ENCODE measurements at places on chromosomes 5 and 9.

DNA sequence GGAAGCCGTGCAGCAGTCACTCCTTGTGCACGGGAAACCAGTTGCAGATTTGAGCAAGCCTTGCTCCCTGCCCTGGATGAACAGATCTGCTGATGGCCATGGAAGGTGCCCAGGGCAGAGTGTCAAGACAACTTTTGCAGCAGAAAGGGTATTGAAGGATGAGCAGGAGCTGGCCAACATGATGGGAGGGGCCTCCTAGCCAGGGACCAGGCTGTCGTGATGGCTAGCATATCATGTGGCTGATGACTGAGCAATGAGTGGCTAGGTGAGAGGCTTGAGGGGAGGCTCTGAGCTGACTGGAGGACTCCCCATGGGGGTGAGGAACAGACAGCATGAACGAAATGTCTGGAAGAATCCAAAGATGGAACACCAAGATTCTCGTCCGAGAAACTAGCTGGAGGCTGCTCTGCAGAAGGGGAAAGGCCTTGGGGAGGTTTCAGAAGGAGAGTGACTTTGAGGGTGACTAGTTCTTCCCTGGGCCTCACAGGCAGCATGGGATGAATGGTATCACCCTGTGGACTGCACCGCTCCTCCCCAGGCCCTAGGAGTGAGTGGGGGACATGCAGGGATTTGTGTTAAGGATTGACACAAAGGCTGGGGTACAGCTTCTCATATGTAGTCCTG, 18.5 kb downstream of the PPARGC1B start:
- no peak for DNase-seq

- no peak for DNase-seq
Measured at GRCh38 chr9:125663127-125663526, 43.9 kb downstream of the MAPKAP1 start.

DNA sequence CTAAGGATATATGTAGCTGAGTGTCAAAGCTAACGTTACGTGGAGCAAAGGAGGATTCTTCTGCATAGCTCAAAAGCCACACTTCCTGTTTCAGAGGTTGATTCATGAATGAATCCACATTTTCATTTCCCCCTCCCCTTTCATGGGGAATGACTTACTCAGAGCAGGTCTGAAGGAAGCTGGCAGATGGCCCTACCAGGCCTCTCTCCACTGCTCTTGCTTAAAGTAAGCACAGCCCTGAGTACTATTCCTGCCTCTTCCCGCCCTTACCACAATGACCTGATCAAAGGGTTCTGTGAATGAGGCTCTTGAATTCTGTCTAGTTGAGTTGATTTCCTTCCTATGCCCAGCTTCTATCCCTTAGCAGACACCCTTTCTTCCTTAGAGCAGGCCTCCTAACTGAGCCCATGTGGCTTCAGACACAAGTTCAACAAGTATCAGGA, 6.3 kb downstream of the IGIP start:
- DNase-seq: no peak

DNA sequence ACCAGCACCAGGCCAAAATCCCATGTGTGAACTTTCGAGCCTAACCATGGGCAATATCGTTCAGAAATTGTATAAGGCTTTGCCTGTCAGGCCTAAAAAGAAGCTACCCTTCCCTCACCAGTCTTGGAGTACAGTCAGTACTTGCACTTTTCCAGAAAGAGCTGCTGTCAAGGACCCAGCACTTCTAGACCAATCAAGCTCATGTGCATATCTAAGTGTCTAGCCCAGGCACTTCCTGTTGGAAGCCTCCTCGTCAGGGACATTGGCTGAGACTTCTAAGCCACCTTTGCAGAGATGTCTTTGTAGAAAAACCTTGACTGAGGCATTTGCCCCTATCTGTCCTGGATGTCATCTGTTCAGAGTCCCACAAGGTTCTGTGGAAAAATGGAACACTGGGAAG, 1930.5 kb downstream of the EFNA5 start:
- no peak for DNase-seq

DNA sequence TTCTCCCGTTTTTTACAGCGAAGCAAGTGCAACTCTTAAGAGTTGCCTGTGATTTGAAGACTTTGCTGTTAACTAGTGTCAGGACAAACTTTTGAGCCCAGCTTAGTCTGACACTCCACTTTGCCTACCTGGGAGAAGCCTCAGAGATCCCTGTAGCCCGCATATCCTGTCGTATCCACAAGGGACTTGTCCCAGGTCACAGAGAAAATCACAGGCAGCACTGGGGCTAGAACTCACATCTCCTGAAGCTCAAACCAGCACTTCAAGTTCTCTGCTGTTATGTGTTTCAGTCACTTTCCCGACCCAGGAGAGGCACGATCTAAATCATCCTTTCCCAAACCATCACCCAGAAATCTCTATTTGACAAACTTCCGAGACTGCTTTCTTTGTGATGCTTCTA, 584.5 kb downstream of the ACTL7B start:
- DNase-seq: no peak

- no peak for DNase-seq
Measured at GRCh38 chr9:2693056-2693455, 24.3 kb upstream of the KCNV2 start.

GRCh38 chr5:175590471-175590881, 67.4 kb upstream of the HRH2 start:
- no peak for DNase-seq

- no peak for DNase-seq
Measured at GRCh38 chr5:16169550-16169949, 10.0 kb downstream of the MARCHF11 start.

- no peak for DNase-seq
Measured at GRCh38 chr5:135488727-135489465, 36.7 kb upstream of the TIFAB start.

DNA sequence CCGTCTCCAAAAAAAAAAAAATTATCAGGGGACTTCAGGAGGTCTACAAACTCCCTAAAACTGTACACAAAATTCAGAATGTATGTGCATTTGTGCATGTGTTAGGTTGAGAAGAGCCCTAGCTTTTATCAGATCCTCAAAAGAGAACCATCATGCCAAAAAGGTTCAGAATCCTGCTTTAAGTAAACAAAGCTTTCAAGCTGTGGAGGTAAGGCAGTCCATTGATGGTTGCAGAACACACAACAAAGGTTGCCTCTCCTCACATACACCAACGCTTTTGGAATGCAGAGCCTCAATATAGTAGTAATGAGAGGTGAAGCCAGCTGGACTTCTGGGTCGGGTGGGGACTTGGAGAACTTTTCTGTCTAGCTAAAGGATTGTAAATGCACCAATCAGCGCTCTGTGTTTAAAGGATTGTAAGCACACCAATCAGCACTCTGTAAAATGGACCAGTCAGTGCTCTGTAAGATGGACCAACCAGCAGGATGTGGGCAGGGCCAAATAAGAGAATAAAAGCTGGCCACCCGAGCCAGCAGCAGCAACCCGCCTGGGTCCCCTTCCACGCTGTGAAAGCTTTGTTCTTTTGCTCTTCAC, 57.9 kb upstream of the RNF38 start:
- no peak for DNase-seq

DNA sequence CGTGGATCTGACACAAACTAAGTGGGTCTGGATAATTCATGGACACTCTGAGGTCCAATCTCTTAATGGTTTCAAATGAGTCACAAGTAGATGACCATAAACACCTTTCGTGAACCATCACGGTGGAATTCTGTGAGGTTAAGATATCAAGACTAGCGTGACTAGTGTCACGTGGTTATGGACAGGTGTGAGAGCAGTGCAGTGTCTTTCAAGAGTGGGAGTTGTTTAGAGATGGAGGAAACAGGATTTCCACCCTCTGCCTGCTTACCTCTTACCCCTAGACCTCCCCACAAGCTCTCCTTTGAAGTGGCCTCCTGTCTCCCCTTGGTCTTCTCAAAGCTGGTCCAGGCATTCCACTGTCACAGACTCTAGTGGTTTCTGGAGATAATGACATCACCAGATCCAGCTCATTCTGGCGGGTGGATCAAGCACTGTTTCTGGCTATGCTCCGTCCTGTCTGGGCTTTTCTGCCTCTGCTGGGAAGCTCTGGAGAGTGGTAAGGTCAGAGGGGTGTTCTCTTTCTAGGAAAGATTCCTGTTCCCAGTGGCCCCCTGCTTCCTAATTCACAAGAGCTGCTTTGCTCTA, 20.0 kb upstream of the ZNF782 start:
- DNase-seq: no peak

DNA sequence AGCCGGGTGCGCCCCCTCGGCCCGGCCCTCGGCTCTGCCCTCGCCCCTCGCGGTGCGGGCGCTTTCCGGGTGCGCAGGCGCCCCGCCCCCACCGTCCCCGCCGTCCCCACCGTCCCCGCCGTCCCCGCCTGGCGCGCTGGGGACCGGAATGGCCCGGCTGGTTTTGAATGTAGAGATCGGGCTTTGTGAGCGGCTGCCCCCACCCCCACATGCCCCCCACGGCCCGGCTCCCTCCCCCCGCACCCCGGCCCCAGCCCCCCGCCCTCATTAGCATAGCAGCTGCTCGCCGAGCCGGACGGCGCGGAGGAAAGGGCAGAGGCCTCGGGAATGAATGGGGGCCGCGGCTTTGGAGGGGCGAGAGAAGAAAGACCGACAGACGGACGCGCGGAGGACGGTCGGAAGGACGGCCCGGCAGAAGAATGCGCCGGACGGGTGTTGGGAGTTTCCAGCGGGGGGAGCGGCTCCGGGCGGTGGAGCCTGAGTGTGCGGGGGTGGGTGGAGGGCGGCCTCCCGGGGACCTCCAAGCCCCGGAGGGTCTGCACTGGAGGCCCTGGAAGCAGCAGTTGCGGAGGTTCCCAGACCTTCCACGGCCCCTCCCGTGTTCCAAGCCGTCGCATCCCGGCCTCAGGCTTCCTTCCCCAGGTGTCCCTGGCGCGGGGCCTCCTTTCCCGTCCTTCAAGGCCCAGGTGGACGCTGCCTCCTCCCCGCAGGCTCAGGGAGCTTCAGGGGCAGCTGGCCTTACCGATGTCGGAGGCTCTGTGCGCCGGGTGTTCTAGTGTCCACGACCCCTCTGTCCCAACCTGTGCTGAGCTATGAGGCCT, 6.0 kb downstream of the NRARP start:
- no peak for DNase-seq

GRCh38 chr9:128105538-128106175, 21.9 kb downstream of the PTGES2 start:
- no peak for DNase-seq

GRCh38 chr5:91151947-91152346, 231.2 kb downstream of the ARRDC3 start:
- no peak for DNase-seq

- DNase-seq: no peak
Measured at GRCh38 chr9:109781541-109782197, 1.7 kb downstream of the PALM2AKAP2 start.

DNA sequence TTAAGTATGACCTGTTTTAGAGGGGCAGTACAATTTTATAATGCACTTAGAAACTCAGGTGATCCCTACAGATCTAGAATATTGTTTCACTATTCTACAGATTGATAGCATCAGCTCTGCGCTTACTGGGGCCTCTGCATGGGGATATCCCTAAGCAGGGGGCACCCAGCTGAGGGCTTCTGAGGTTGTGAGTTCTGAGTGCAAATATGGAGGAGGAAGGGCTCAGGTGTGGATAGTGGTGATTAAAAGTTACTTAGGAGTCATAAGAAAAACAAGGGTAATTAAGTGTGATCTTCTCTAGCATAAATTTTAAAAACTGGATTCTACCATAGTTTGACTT, 274.4 kb downstream of the EFNA5 start:
- DNase-seq: no peak

DNA sequence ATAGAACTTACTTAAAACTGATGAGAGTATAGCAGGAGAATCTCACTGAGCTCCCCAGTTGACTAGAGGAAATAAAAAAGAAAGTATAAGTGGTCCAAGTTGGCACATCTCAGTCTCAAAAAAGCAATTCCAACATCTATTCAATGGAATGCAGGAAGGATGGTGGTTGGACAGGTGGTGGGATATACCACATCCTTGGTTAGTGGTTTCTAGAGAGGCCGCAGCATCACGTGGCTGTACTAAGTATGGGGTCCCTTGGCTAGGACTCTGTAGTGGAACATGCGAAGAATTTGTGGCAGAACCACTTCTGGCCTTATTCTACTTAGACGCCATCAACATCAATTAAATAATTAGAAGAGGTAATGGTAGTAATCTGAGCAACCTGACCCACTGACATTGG, 232.4 kb downstream of the SAXO1 start:
- DNase-seq: no peak

DNA sequence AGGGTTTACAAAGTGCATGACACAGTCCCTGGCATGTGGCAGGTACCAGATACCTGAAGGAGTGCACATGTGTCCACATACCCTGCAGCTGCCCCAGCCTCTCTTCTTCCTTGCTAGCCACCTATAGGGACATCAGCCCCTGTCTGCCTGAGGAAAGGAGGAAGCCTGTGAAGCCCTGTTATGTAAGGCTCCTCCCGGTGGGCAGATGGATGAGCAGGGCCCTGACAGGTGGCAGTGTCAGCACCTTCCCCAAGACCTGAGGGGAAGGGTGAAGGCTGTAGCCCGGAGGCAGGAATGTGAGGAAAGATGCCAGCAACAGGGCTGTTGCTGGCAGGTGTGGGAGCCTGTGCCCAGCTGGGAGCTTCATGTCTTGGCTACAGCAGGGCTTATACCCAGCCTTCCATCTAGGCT, 21.7 kb downstream of the TCF7 start:
- no peak for DNase-seq

DNA sequence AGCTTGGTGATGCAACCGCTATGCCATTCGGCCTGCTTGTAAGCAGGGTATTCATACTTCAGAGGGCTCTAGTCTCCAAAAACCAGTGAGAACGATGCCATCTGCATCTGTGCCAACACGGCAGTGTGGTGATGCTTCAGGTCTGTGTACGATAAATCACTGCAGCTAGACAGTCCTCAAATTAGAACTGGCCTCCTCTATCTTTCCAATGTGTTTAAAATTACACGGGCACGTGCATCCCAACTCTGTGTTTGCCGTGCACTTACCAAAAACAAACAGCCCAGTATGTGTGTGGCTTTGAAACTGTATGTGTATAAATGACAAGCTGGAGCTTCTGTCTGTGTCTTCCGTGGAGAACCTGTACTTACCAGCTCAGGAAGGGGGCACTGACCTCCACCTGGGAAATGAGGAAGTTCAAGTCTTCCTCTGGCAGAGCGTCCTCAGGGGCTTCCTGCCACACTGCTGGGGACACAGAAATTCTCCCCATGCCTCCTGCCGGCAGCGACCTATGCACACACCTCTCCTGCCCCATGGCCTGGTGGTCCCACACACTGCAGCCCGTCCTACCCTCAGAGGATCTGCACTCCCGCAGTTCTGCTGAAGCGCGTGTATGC, 12.3 kb downstream of the MED10 start:
- no peak for DNase-seq

DNA sequence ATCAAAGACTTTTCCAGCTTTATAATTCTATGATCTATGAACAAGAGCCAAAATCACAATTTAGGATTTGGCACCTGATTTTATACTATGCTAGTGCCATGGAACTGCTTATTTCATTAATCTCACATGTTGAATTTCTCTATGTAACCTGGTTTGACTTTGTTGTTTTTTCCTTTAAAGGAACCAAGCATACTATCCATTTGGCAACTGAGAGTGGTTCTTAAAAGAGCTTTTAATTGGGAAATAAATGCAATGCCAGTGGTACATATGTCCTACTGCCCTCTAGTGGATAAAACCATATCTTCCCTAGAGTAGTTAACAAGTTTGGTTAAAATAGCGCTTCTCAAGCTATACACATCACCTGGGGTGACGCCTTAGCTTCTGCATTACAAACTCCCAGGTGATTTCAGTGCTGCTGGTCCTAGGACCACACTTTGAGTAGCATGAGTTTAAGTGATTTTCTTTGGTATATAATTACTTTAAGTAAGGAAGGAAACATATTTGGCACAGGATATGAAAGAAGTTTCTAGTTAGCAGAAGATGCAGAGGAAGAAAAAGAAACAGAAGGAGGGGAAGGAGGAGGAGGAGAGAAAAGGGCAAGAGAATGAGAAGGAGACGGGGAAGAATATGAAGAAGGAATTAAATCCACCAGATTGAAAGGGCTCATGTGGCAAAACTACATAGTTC, 56.8 kb downstream of the FGF10 start:
- no peak for DNase-seq

Data from stimulated activated CD4-positive, alpha-beta T cell treated with anti-CD3 and anti-CD28 coated beads, Interleukin-2, amount 100 ng/mL, for 24 hours (primary cell).